Activated B cell treated with CpG ODN at 0.5 μM for 24 hours (primary cell): ENCODE measurements at places on chromosomes 16 and 17. TPM values are rescaled to one million over a fixed set of nuclear protein-coding genes. Genes with fewer than 3 reads are reported as not detected.
A peak's percentile ranks its signal among the peaks of the same experiment; 100 is the strongest.

GRCh38 chr17:42623732-42624596, 14.5 kb downstream of the TUBG1 start:
- H3K4me3 ChIP-seq = no peak overlapping the region
- H3K36me3 ChIP-seq = no peaks in the 10 kb centered on the region
- no peak overlapping the region for H3K27ac ChIP-seq
- peaks cover 3% of the 10 kb centered on the region for H3K4me1 ChIP-seq
- H3K27me3 ChIP-seq = no peaks in the 10 kb centered on the region
- DNase-seq = no peak

DNA sequence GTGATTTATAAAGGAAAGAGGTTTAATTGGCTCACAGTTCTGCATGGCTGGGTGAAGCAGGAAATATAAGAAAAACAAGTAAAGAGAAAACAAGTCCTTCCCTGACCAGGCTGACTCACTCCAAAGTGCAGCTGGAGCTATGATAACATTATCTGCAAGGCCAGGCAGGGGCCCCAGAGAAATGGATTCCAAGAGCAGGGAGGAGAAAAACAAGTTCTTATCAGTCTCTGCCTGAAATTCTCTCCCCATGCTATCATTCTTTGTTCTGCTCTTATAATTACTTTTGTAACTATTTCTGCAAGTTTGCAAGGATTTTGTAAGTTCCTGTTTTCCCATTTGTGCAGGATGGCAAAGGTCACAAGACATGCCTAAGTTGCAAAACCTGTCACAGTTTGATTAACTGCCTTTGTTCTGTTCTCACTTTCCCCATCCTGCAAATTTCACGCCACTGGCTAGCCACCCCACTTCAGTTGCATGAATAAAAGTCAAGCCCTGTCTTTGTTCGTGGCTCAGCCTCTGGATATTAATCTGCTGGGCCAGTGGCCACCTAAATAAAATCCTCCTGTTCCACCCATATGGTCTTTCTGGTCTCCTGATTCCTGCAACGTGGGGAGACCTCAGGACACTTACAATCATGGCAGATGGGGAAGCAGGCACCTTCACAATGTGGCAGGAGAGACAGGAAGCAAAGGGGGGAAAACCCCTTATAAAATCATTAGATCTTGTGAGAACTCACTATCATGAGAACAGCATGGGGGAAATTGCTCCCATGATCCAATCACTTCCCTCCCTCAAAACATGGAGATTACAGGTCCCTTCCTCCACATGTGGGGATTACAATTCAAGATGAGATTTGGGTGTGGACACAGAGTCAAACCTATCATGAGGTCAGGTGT, 13.1 kb downstream of the ABCA9 start:
- no peaks in the 10 kb centered on the region for H3K27me3 ChIP-seq
- H3K27ac ChIP-seq = no peak overlapping the region
- no peak overlapping the region for H3K4me3 ChIP-seq
- H3K4me1 ChIP-seq = no peaks in the 10 kb centered on the region
- no peak for DNase-seq

GRCh38 chr17:46896991-46897390, 26.0 kb upstream of the GOSR2 start:
- H3K27me3 ChIP-seq = peaks cover 26% of the 10 kb centered on the region
- no peak overlapping the region for H3K4me3 ChIP-seq
- no peaks in the 10 kb centered on the region for H3K4me1 ChIP-seq
- no peak overlapping the region for H3K27ac ChIP-seq
- no peaks in the 10 kb centered on the region for H3K36me3 ChIP-seq

GRCh38 chr16:26665166-26665939, 401.4 kb upstream of the C16orf82 start:
- no peaks in the 10 kb centered on the region for H3K4me1 ChIP-seq
- H3K4me3 ChIP-seq = no peak overlapping the region
- H3K36me3 ChIP-seq = no peaks in the 10 kb centered on the region
- H3K27ac ChIP-seq = no peak overlapping the region
- DNase-seq = no peak

GRCh38 chr17:2214929-2215615, 88.5 kb downstream of the SMG6 start:
- H3K4me1 ChIP-seq = peaks cover 31% of the 10 kb centered on the region
- no peaks in the 10 kb centered on the region for H3K27me3 ChIP-seq
- DNase-seq = no peak
- peak overlapping the region; percentile 92 for H3K27ac ChIP-seq
- H3K4me3 ChIP-seq = peak overlapping the region; percentile 76

DNA sequence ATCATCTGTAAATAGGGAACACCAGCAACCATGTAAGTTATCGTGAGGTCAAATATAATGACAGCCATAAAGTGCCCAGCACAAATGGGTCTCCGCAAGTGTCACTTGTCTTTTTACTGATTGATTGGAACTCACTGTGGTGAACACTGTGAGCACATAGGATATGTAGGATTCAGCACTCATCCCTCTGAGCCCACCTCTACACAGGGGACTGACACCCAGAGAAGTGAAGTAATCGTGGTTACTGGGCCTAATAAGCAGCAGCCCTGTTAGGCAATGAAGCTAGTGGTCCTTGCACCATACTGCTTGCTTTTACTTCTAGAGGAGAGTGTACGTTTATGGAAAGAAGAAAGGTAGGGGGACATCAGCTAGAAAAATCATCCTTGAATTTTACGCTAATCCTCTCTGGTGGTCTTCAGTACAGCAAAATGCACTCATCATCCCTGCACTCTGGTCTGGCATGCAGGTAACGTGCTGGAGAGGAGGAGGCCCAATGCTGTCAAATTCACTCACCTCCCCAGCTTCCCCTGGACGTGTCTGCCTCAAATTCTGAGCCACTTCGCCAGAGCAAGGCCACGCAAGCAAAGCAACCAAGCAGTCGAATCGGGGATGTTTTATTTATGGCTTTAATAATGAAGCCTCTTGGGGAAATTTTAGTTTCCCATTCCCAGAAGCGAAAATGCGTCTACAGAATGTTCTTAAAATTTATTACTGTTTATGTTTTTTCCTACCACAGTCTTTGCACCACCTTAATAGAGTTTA, 74.7 kb downstream of the YPEL2 start:
- peaks cover 7% of the 10 kb centered on the region for H3K4me1 ChIP-seq
- H3K36me3 ChIP-seq = peaks cover 26% of the 10 kb centered on the region
- no peak for DNase-seq
- no peak overlapping the region for H3K27ac ChIP-seq
- no peak overlapping the region for H3K4me3 ChIP-seq

DNA sequence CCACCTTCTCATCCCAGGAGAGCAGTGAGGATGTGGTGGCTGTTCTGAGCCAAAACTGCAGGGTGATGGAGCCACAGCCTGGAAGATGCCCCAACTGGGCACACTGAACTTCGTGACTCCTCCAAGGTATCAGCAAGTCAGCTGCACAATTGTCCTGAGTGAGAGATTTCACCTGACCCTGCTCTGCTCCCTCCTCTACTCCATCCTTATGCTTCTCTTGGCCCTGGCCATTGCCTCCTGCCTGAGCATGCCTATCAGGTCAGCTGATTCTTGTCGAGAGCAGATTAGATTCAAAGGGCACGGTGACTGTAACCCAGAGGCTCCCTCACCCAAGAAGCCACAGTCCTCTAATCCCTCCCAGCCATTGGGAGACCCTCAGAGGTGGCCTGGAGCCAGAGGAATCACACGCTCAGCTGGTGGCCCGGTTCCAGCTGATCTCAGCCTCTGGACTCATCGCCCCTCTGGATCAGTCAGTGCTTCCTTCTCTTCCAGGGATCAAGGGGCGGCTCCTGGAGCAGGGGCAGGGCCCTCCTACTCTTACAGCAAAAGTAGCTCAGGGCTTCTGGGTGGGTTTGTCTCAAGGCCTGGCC, 7.0 kb upstream of the CYB561 start:
- no peak for DNase-seq
- peaks cover 3% of the 10 kb centered on the region for H3K4me1 ChIP-seq
- no peak overlapping the region for H3K4me3 ChIP-seq

DNA sequence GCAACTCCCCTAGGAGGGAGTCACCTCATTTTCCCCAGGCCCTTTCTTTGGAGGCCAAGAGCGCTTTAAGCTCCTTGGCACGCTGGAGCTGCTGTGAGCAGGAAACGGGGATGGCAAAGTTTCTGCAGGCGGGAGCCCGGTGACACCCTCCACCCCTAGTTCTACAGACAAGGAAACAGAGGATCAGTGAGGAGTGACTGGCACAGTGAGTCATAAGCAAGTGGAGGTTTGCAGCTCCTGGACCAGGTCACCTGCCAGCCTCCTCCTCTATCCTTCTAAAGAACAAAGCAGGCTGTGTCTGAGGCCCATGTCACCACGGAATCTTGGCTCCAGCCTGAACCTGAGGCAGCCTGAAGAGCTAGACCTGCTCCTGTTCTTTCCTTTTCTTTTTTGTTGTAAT, 141.9 kb downstream of the TMEM132E start:
- no peak overlapping the region for H3K4me3 ChIP-seq
- DNase-seq = no peak
- no peaks in the 10 kb centered on the region for H3K4me1 ChIP-seq
- no peaks in the 10 kb centered on the region for H3K36me3 ChIP-seq

GRCh38 chr17:73594025-73594424, 50.2 kb downstream of the SDK2 start:
- no peak overlapping the region for H3K4me3 ChIP-seq
- peaks cover 96% of the 10 kb centered on the region for H3K4me1 ChIP-seq
- no peak for DNase-seq
- peak overlapping the region; percentile 90 for H3K27ac ChIP-seq

GRCh38 chr16:73206151-73206707, 158.3 kb upstream of the ZFHX3 start:
- peaks cover 1% of the 10 kb centered on the region for H3K27me3 ChIP-seq
- no peaks in the 10 kb centered on the region for H3K36me3 ChIP-seq
- H3K4me3 ChIP-seq = no peak overlapping the region
- DNase-seq = no peak
- no peaks in the 10 kb centered on the region for H3K4me1 ChIP-seq

GRCh38 chr17:80695979-80696378, 151.3 kb downstream of the RPTOR start:
- no peak overlapping the region for H3K4me3 ChIP-seq
- H3K27ac ChIP-seq = no peak overlapping the region
- peaks cover 4% of the 10 kb centered on the region for H3K4me1 ChIP-seq
- DNase-seq = no peak
- H3K27me3 ChIP-seq = no peaks in the 10 kb centered on the region
- no peaks in the 10 kb centered on the region for H3K36me3 ChIP-seq

DNA sequence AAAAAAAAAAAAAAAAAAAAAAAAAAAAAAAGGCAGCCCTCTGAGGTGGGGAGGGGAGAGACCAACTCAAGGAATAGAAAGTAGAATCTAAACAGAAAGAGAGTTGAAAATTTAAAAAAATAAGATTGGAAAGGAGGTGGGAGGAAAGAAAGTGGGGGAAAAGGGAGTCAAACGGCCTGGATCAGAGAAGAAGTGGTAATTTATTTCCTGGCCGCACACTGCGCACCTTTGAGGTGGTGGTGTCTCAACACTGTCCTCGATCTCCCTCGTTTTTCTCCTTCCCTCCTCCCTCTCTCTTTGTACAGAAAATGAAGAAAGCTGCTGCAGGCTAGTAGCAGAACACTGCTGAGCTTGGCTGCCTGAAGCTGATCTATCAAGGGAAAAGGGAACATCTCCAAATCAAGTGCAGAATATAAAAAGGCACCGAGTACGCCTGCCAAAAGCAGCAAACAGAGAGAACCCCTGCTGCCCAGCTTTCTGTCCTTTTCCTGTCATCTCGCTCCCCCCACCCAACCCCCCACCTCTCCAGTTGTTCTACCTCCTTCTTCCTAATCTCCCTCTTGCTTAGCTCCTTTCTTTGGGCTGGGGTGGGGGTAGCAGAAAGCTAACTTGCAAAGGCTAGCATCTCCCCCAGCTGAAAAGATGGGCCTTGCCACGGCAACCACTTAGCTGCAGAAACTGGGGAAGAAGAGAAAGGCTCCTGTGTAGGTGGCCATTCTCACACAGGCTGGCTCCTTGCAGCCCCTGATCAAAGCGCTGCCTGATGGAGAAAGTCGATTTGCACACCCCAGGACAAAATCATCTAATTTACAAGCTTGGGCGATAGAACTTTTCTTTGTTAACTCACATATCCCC, 22.5 kb downstream of the AXIN2 start:
- no peak overlapping the region for H3K4me3 ChIP-seq
- H3K27ac ChIP-seq = no peak overlapping the region
- H3K27me3 ChIP-seq = no peaks in the 10 kb centered on the region
- DNase-seq = no peak

DNA sequence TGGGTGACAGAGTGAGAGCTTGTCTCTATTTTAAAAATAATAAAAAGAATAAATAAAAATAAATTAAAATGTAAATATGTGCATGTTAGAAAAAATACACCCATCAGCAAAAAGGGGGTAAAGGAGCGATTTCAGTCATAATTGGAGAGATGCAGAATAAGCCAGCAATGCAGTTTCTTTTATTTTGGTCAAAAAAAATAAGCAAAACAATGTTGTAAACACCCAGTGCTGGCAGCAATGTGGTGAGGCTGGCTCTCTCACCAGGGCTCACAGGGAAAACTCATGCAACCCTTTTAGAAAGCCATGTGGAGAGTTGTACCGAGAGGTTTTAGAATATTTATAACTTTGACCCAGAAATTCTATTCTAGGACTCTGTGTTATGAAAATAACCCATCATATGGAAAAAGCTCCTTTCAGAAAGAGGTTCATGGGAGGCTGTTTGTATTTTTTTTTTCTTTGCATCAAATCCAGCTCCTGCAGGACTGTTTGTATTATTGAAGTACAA, 8.5 kb downstream of the STH start:
- H3K27ac ChIP-seq = no peak overlapping the region
- H3K27me3 ChIP-seq = no peaks in the 10 kb centered on the region
- H3K4me1 ChIP-seq = peaks cover 2% of the 10 kb centered on the region
- no peaks in the 10 kb centered on the region for H3K36me3 ChIP-seq
- DNase-seq = no peak
- H3K4me3 ChIP-seq = no peak overlapping the region

GRCh38 chr16:3131755-3132377, 3.0 kb upstream of the ZNF213 start:
- no peaks in the 10 kb centered on the region for H3K27me3 ChIP-seq
- H3K4me1 ChIP-seq = peaks cover 44% of the 10 kb centered on the region
- H3K4me3 ChIP-seq = no peak overlapping the region
- DNase-seq = no peak
- peaks cover 24% of the 10 kb centered on the region for H3K36me3 ChIP-seq

The TMEM238L gene
- not detected in 2 replicates for total RNA-seq

The HES7 gene
- total RNA-seq = 0.12 and 0.49 TPM in 2 replicates

The UMOD gene
- total RNA-seq = not detected in 2 replicates

The MAFG gene
- total RNA-seq = 27.9 and 30.7 TPM in 2 replicates
